NCI-H82 (cell line): ENCODE measurements at places on chromosomes 5 and 9.

DNA sequence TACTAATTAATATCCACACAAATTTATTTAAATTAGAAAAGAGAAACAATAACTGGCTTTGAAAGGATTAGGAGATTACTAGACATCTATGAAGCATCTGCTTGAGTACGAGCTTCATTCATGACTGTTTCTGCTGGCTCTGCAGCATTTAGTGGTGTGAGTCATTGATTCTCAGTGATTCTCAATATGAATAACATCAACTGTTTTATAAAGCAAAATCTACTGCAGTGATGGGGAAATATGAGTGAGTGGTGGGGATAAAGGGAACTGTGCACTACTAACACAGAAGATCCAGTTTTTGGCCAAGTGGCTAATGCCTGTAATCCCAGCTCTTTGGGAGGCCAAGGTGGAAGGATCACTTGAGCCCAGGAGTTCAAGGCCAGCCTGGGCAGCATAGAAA is 8.4 kb downstream of the FNBP1 start:
- DNase-seq = peak; percentile 27

GRCh38 chr9:105964156-105964555 is 269.8 kb downstream of the TMEM38B start:
- no peak for DNase-seq

DNA sequence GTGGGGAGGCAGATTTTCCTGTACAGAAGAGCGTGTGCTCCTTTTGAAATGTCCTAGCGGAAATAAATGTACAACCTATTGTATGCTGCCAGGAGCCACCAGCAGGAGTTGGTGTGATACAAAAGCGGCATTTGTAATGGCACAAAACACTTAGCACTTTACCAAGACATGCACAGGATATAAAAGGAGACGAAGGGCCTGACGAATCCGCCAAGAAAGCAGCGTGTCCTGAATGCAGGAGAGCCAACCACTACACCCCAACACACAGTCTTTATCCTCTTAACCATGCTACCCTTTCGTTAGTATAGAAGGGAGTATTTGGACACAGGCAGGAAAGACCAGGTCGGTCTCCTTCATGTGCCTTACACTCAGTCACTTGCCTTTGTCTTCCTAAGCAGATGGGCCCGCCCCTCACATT is 218.1 kb downstream of the TRIM32 start:
- no peak for DNase-seq

GRCh38 chr5:108830705-108831276 is 83.1 kb downstream of the FER start:
- DNase-seq = no peak
